Right cardiac atrium (tissue), 5 donors: ENCODE measurements at places on chromosomes 1 and 21. TPM values are rescaled to one million over a fixed set of nuclear protein-coding genes. Genes with fewer than 3 reads are reported as not detected.
A peak's percentile ranks its signal among the peaks of the same experiment; 100 is the strongest.

- DNase-seq, result no peak
Measured at GRCh38 chr1:33268927-33269610, 12.8 kb downstream of the ZNF362 start.

DNA sequence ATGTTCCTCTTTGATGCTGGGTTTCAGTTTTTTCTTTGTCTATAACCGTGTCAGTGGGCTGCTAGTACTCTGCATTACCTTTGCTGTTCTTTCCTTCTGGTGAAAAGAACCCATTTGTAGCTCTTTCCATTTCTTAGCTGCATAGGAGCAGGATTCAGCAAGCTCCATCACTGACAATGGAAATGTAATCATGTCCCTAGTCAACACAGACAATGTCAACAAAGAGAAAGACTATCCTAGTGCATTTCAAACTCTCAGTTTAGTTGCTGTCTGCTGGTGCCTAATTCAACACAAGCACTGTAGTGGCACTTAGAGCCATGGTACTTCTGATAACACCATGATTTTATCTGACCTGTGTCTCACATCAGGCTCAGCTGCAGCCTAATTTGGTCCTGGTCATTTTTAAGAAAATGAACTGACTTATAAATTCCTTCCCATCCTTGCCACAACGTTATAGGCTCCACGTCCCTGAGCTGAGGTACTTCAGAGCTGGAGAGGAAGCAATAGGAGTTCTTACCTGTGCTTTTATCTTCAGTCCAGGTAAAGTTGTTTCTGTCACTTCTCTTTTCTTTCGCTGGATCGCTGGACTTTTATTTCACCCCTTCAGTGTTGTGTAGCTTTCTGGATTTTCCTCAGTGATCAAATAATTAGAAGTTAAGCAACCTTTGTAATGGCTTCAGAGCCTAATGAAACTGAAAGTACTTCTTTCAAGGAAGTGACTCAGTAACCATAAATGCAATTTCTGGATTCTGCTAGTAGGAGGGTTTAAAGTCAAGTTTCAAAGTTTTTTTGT, at the start of gene GBP3:
GBP3 (minus strand) TSS at position 700 of the 793 bp plus-strand sequence. CDS start 2,145 bp downstream, outside the sequence.
- no peak for DNase-seq

- DNase-seq, result peak; percentile 56
Measured at GRCh38 chr1:166165661-166166328, 1.0 kb downstream of the FAM78B start.

DNA sequence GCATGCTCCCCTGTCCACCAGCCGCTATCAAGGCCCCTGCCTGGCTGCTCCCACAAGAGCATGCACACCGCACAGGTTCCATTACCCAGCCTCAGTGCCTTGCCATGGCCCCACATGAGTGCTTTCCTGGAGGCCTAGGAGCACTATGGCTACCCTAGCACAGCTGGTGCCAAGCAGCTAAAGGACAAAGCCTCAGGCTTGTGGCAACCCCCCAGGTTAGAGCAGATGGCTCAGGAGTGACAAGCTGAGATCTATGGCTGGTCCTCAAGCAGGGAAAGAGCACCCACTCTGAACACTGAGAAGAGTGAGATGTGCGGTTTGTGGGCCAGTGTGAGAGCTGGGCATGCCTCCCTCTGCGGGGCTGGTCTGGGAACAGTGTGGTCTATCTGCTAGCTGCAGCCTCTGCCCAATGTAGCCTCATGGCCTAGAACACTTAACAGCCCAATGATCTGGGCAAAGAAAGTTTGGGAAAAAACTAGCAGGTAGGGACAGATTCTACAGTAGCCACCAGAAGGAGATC, 129.8 kb downstream of the VAV3 start:
- peak; percentile 31 for DNase-seq

- DNase-seq, result no peak
Measured at GRCh38 chr21:17446737-17447136, 66.1 kb upstream of the CXADR start.

- no peak for DNase-seq
Measured at GRCh38 chr1:113809670-113810602, 2.3 kb downstream of the RSBN1 start.

- DNase-seq, result no peak
Measured at GRCh38 chr1:184223216-184223615, 163.6 kb upstream of the C1orf21 start.

DNA sequence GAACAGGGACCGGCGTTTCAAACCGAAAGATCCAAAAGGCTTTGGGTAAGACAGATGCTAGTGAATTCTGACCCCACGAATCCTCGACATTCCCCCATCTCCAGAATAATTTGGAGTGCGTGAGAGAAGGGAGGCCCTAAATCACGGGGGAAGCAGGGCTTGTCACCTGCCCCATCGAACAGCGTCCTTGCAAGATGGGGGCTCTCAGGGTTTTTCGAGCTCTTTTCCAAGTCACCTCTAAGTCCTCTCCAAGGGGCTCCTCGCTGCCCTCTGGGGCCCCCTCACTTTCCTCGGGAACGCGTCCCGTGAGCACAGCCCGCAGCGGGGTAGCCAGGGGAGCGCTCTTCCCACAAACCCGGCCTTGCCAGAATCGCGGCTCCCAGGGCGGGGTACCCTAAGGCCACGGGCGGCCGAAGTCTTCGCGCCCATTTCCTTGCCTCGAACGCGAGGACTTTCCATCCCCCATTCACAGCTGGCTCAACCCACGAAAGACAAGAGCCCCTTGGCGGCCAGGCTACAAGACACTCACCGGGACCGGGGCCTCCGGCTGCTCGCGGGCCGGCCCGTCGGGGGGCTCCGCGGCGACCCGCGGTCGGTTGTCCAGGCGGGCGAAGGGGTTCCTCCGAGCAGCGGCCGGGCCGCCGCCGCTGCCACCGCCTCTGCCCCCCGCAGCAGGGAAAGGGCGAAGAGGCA, 546 bp downstream of the DONSON start:
- DNase-seq, result peak; percentile 78

DNA sequence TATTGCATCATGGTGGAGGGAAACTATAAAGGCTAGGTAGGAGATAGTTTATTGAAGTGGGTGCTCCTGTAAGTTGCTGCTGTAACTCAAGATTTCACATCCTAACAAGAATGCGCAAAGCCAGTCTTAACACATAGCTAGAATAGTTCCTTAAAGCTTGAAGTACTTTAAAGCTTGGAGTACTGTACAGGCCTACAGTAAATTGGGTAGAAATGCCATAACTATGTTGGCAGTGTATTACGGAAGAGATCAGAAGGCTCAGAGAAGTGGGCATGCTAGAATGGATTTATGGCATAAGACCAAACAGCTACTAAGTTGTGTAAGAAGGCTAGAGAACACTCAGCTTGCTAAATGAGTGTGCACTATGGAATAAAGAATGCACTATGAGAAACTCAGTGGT, 44.5 kb downstream of the DMRTA2 start:
- no peak for DNase-seq

GRCh38 chr1:6321205-6321604, 60.3 kb upstream of the GPR153 start:
- DNase-seq, result no peak

GRCh38 chr21:36820176-36821031, 121.5 kb downstream of the SIM2 start:
- no peak for DNase-seq

DNA sequence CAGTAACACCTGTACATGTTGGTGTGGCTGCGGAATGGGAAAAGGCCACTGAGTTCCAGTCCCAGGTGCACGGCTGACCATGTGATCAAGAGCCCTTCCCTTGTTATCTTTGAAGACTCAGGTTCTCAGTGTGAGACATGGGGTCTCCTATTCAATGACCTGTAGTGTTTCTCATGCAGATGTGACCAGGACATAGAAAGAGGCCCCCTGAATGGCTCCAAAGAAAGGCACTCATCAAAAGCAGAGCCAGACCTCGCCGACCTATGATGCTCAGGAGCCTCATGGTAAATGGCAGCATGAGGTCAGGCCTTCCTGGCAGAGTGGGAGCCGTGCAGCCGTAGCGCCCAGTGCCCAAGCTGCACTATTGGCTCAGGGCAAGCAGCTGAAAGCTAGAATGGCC, 42.3 kb upstream of the HAO2 start:
- DNase-seq, result no peak

- peak; percentile 43 for DNase-seq
Measured at GRCh38 chr1:12196641-12197482, 30.1 kb downstream of the TNFRSF1B start.

DNA sequence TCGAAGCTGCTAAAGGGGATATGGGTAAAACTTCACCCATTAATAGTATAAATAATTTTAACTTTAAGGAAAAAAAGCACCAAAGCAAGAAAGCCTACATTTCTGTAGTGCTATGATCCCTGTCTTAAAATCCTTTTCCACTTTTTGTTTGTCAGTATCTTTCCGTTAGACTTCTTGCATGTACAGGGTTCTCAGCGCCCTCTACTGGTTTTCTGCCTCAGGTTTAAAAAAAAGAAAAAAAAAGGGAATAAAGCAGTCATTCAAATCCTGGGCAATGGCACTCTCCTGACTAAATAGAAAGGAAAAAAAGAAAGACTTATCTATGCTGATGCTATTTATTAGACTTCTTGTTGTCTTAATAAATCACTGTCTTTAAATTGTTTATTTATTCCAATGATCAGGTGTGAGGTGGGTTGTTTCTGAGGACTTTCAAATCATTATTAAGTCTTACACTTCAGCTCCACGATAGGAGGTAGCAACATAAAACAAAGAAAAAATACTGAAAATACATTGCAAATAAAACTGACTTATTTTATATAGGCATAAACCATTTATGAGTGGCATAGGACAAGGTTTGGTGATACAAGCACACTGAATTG, 475.4 kb upstream of the NR5A2 start:
- DNase-seq, result no peak

- no peak for DNase-seq
Measured at GRCh38 chr1:107550358-107550757, 409.5 kb downstream of the NTNG1 start.

TMEM61 gene
- polyA plus RNA-seq, result 0.09 TPM

CD48 gene
- 0.93 TPM for polyA plus RNA-seq

OR2T11 gene
- not detected for polyA plus RNA-seq

ADIPOR1 gene
- polyA plus RNA-seq, result 75.1 TPM

CHIT1 gene
- polyA plus RNA-seq, result 0.09 TPM

GCSAML gene
- not detected for polyA plus RNA-seq

CACNA1S gene
- polyA plus RNA-seq, result not detected

GPA33 gene
- 0.36 TPM for polyA plus RNA-seq

OR2T35 gene
- not detected for polyA plus RNA-seq

ACTA1 gene
- 1,262 TPM for polyA plus RNA-seq

RGS5 gene
- polyA plus RNA-seq, result 76.7 TPM

ASTN1 gene
- 0.11 TPM for polyA plus RNA-seq

PRR9 gene
- not detected for polyA plus RNA-seq
